NCI-H226 (cell line): ENCODE measurements at places on chromosomes 2 and 18.

- DNase-seq: no peak
Measured at GRCh38 chr2:160315337-160315736, 115.3 kb upstream of the ITGB6 start.

DNA sequence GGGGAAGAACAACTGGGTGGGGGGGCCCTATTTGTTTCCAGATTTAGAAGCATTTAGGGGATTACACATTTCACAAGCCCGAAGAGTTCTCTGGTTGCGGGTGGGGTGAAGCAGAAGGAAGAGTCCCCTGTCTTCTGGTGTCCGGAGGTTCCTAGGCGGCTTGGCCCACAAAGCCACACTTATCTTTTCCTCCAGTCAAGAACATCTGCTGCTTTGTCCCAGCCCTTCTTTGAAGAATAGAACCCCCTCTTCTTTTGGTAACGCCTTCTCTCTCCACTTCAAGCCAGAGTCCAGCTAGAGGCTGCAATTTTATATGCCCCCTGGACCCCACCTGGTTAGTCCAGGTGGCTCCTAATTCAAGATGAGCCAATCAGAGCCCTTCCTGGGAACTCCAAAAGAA lies 15.8 kb downstream of the BOLA3 start:
- no peak for DNase-seq

- DNase-seq: no peak
Measured at GRCh38 chr2:207143215-207144172, 22.3 kb downstream of the KLF7 start.

DNA sequence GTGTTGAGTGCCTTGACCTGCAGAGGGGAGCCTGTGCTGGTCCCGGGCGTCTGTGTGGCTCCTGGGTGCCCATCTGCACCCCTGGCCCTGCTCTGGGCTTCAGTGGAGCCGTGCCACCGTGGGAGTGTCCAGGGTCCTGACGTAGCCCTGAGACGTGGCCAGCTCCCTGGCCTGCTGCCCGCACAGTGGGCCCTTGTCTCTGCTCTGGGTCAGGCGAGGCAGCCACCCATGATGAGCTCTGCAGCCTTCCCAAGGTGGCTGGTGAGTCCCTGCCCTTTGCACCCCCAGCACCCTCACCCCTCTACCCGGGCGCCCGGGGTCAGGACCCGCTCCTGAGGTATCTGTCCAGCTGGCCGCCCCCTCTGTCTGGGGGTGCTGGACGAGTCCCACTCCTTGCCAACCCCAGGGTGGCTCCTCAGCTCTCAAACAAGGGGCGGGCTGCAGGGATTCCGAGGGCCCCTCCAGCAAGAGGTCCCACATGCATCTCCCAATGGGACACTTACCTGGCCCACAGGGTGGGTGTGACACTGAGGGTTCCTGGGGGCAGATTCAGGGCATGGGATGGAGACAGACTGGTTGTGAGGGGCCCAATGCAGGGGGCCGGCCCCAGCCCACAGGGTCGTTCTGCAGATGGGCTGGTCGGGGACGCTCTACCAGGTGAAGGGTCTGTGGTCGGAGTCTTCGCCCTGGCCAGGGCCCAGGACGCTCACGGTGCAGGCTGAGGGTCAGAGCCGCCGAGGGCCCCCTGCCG lies 2.4 kb downstream of the NEU4 start:
- DNase-seq: no peak

GRCh38 chr2:31429759-31430438 lies 15.4 kb upstream of the XDH start:
- peak; percentile 51 for DNase-seq

GRCh38 chr2:232875256-232876121 lies 5.4 kb downstream of the SNORC start:
- no peak for DNase-seq

DNA sequence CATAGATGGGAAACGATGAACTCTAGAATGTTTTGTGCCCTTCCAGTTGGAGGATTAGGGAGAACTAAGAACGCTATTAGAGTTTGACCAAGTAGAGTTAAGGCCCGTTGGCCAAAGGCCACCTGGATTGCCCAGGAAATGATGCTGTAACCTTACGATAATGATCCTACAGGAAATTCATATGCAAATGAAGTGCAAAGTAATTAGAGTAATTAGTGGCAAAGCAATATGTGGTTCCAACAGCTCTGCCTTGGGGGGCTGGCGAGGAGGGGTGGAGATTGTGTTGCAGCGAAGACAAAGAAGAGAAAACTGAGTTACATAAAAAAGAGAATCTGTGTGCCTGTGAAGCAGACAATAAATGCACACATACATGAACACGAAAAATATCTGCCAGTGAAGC lies 61.5 kb upstream of the BOD1L2 start:
- DNase-seq: no peak
